ENCODE measurements at places on chromosomes 13 and 19.

DNA sequence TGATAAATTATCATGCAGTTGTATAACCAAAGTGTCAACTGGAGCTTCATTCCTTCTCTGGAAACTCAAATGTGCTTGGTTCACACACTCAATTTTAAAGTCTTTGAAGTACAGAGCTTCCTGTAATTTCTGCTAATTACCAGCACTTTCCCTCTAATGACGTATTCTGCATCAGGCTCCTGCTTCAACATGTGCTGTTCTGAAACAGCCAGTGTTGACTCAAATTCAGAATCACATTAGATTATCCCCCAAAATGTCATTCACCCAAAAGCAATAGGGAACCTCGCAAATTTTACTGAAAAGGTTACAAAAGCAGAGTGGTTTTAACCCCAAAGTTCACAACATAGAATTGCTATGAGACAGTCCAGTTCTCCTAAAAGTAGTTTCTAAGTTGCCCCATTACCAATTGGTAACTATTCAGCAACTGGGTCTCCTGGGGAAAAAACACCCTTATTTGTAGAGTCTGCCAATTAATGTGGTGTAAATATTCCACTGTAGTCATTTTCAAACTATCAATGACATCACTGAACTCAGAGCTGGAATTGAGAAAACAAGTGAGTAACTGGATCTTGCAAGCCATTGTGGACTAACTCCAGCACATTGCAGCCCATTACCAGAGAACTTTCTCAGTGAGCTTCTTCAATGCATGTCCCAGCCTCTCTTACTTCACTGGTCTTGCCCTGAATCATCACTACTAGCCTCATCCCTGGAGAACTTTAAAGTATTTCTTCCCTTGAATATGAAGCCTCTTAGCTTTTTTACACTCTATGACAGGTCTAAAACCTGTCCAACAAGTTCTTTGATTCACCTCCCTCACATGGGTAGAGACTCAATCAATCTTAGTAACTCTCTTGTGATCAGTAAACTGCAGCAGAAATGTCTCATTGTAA, 955.4 kb downstream of the EFNB2 start:
- no peak overlapping the region for H3K4me3 ChIP-seq
- DNase-seq: no peak
- H3K27ac ChIP-seq: no peak overlapping the region
- H3K36me3 ChIP-seq: no peaks in the 10 kb centered on the region
- H3K4me1 ChIP-seq: peaks cover 1% of the 10 kb centered on the region
- peaks cover 2% of the 10 kb centered on the region for H3K27me3 ChIP-seq

- H3K4me3 ChIP-seq: no peak overlapping the region
- DNase-seq: no peak
- peaks cover 4% of the 10 kb centered on the region for H3K4me1 ChIP-seq
- no peak overlapping the region for H3K27ac ChIP-seq
- peaks cover 5% of the 10 kb centered on the region for H3K27me3 ChIP-seq
Measured at GRCh38 chr13:49828453-49828852, 36.0 kb upstream of the KPNA3 start.

DNA sequence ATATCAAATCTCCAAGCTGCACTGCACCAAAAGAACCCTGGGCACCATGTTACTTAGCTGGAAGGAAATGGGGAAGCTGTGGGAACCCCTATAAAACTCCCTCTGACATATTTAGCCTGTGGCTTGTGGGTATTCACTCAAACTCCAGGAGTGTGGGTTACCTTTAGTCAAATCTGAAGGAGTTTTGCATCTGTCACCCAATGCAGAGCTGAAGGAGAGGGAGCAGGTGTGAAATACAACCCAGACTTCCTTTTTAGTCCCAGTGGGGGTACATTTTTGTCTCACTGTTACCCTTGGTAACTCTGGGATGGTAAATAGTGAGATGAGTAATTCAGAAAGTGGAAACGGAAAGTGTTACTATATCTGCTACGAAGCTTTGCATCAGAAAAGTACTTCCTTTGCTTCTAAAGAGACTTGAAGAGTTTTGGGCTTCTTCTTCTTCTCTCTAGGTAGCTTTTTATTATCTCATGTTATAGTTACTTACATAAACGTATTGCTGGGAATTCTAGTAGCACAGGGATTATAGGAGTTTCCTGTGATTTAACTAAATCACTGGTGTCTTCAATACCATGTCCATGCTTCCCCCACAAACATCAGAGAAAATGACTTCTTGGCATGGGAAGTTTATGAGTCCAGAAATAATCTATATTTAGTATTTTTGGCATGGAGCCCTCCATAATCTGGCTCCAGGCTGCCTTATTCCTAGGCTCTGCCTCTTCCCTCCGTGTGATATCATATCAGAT, 105.9 kb downstream of the AKAP11 start:
- peak overlapping the region; percentile 95 for H3K27ac ChIP-seq
- peaks cover 59% of the 10 kb centered on the region for H3K4me1 ChIP-seq
- H3K4me3 ChIP-seq: no peak overlapping the region
- peak; percentile 71 for DNase-seq
- H3K36me3 ChIP-seq: no peaks in the 10 kb centered on the region

DNA sequence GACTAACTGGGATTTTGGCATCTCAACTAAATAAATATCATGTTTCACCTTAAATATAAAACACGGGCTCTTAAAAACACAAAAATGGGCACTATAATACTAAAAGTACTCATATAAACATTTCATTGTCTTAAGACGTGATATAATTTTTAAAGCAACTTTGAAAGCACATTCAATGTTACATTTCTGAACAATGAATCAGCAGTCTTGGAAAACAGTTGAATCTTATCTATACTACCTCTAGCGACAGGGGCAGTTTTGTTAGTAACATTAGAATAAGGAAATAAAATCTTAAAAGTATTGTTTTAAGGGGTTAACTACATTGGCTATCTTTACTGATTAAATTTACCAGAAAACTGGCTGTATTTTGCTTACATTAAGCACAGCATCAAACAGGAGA, 156.9 kb downstream of the UGGT2 start:
- H3K36me3 ChIP-seq: no peaks in the 10 kb centered on the region
- no peak for DNase-seq
- no peak overlapping the region for H3K27ac ChIP-seq
- no peaks in the 10 kb centered on the region for H3K4me1 ChIP-seq
